ENCODE measurements at places on chromosomes 4 and X. TPM values are rescaled to one million over a fixed set of nuclear protein-coding genes. Genes with fewer than 3 reads are reported as not detected.

GRCh38 chrX:40651620-40652223 lies 4.4 kb upstream of the CXorf38 start:
- no peak overlapping the region for H3K27ac ChIP-seq
- DNase-seq, result peak; percentile 73
- no peaks in the 10 kb centered on the region for H3K27me3 ChIP-seq
- no peak overlapping the region for H3K4me3 ChIP-seq

DNA sequence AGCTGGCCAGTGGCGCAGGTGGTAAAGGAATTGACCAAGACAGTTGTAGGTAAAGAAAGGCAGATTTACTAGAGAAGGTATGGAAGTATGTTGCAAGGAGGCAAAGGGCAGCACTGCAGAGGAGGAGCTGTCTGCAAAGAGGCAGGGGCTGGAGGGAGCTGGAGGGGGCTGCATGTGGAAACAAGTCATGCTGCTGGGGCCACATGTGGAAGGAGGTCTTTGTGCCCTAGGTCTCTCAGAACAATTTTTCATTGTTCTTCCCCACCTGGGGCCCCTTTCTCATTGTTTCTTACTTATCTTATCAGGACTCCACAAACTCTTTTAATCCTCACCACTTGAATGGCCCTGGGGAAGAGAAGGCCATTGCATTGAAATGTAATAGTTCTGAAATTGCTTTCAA lies 144.8 kb upstream of the PLAC1 start:
- peaks cover 24% of the 10 kb centered on the region for H3K4me1 ChIP-seq
- no peak overlapping the region for H3K4me3 ChIP-seq
- no peak overlapping the region for H3K27ac ChIP-seq
- no peak for DNase-seq

DNA sequence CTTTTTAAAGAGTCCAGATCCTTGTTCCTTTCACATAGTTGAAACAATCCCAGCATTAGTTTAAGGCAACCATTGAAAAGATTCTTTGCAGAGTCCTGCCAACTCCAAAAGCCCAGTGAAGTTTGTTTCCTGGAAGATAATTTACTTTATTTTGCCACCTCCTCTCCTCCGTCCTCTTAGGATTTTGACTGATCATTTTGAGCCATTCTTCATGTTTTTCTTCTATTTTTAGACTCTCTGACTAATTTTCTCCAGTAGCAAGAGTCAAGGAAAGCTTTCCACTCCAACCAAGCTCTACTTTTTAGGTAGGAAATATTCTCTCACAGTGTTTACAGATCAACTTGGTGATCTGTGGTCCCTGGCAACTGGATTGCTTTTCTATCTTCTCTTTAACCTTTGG lies 10.3 kb downstream of the NCBP2L start:
- H3K27me3 ChIP-seq, result no peaks in the 10 kb centered on the region
- no peak for DNase-seq
- no peaks in the 10 kb centered on the region for H3K4me1 ChIP-seq
- no peaks in the 10 kb centered on the region for H3K36me3 ChIP-seq
- H3K27ac ChIP-seq, result no peak overlapping the region

DNA sequence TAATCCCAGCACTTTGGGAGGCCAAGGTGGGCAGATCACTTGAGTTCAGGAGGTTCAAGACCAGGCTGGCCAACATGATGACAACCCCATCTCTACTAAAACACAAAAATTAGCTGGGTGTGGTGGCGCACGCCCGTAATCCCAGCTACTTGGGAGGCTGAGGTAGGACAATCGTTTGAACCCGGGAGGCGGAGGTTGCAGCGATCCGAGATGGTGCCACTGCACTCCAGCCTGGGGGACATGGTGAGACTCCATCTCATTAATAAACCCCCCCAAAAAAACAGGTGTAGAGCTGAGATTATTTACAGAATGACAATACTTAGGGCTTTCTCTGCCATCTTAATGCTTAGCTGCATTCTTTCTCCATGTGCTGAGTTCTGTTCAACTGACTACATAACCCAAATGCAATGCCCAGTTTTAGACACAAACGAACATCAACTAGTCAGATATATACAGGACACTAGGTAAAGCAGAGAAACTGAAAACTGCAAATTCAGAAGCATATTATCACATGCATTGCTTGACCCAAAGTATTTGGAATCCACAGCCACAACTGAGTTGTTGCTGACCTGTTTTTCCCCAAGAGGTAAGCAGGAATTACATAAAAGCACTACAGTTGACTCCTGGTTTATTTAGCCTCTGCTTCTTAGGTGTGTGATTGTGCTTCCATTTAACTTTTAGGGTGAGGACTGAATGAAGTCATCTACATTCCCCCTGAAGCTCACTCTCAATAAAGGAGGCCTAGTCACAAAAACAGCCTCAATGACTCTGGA lies 12.1 kb downstream of the RBMX start:
- DNase-seq, result no peak
- peaks cover 64% of the 10 kb centered on the region for H3K36me3 ChIP-seq
- H3K4me3 ChIP-seq, result no peak overlapping the region
- peak overlapping the region; percentile 83 for H3K27ac ChIP-seq
- H3K4me1 ChIP-seq, result peaks cover 66% of the 10 kb centered on the region

GRCh38 chr4:189200353-189200752 lies 740.3 kb upstream of the FRG1 start:
- peaks cover 4% of the 10 kb centered on the region for H3K4me1 ChIP-seq
- H3K27ac ChIP-seq, result no peak overlapping the region
- DNase-seq, result no peak
- no peaks in the 10 kb centered on the region for H3K27me3 ChIP-seq
- H3K36me3 ChIP-seq, result no peaks in the 10 kb centered on the region

The ARR3 gene
- total RNA-seq, result not detected

GRCh38 chr4:74534121-74534520 lies 89.2 kb downstream of the AREG start:
- H3K27me3 ChIP-seq, result peaks cover 13% of the 10 kb centered on the region
- H3K4me3 ChIP-seq, result no peak overlapping the region
- DNase-seq, result no peak
- no peak overlapping the region for H3K27ac ChIP-seq
- H3K4me1 ChIP-seq, result no peaks in the 10 kb centered on the region
- no peaks in the 10 kb centered on the region for H3K36me3 ChIP-seq

- H3K4me3 ChIP-seq, result no peak overlapping the region
- no peak for DNase-seq
- no peaks in the 10 kb centered on the region for H3K36me3 ChIP-seq
- no peak overlapping the region for H3K27ac ChIP-seq
- no peaks in the 10 kb centered on the region for H3K4me1 ChIP-seq
Observed at GRCh38 chr4:34720571-34720970, 1523.7 kb downstream of the ARAP2 start.

DNA sequence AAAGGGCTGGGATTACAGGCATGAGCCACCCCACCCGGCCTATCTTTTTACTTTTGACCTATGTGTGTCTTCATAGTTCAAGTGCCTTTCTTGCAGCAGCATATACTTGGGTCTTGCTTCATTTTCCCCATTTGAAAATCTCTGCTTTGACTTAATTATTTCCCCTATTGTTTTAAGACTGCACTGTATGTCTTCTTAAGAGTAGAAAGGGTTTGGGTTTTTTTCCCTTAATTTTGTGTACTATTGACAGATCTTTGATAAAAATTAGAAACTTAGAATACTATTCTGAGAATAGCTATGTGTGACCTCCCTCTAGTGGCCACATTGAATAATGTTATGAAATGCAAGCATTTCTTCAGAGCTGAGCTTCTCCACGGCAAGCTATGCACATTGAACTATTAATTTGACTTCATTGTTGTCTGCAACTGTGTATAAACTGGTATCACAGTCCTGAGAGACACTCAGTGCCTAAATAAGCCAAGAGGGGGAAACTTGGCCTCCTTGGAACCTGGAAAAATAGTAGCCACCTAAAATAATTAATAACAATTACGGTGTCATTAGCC lies 8.7 kb upstream of the SLC25A4 start:
- H3K4me3 ChIP-seq, result no peak overlapping the region
- H3K4me1 ChIP-seq, result no peaks in the 10 kb centered on the region
- no peak for DNase-seq

The PABPC4L gene
- not detected for total RNA-seq

- H3K4me3 ChIP-seq, result no peak overlapping the region
- H3K27me3 ChIP-seq, result no peaks in the 10 kb centered on the region
- no peak overlapping the region for H3K27ac ChIP-seq
- no peak for DNase-seq
Observed at GRCh38 chr4:142708231-142708630, 137.9 kb downstream of the INPP4B start.

The GAGE2A gene
- not detected for total RNA-seq

DNA sequence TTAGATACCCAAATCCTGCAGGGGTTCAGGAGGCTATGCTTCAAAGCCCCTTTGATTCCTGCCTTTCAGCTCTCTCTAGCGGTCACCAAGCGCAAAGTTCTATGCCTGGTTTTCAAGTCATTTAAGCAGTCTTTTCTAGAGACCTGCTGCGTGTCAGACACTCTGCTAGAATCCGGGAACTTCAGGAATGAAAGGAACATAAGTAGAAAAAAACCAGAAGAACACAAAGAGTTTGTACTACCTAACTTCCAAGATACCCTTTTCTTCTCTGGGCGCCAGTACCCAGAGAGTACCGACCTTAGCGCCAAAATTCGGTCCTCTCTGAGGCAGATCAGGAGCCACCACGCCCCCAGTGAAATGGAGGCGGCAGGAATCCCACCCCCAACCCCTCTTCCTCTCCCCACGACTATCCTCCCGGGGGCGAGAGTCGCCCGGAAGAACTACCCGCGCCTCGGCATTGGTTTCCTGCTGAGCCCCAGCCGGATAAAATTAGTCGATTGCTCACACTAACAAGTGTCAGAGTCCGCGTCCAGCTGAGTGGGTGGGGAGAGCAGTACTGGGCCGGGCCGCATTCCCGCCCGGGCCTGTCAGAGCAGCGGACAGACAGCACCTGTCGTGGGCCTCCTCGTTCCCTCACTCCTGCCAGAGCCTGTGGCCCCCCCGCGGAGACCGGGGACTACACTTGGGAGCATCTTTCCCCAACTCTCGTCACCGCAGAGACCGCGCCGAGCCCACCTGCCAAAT lies 78.8 kb downstream of the RLIM start:
- DNase-seq, result peak; percentile 69
- H3K27ac ChIP-seq, result peak overlapping the region; percentile 84
- peak overlapping the region; percentile 66 for H3K4me3 ChIP-seq

- no peak overlapping the region for H3K4me3 ChIP-seq
- H3K27ac ChIP-seq, result no peak overlapping the region
- no peak for DNase-seq
- peaks cover 3% of the 10 kb centered on the region for H3K27me3 ChIP-seq
Observed at GRCh38 chr4:71635139-71635748, 148.6 kb downstream of the GC start.
